ENCODE measurements at places on chromosomes 12 and 14. TPM values are rescaled to one million over a fixed set of nuclear protein-coding genes. Genes with fewer than 3 reads are reported as not detected.

DNA sequence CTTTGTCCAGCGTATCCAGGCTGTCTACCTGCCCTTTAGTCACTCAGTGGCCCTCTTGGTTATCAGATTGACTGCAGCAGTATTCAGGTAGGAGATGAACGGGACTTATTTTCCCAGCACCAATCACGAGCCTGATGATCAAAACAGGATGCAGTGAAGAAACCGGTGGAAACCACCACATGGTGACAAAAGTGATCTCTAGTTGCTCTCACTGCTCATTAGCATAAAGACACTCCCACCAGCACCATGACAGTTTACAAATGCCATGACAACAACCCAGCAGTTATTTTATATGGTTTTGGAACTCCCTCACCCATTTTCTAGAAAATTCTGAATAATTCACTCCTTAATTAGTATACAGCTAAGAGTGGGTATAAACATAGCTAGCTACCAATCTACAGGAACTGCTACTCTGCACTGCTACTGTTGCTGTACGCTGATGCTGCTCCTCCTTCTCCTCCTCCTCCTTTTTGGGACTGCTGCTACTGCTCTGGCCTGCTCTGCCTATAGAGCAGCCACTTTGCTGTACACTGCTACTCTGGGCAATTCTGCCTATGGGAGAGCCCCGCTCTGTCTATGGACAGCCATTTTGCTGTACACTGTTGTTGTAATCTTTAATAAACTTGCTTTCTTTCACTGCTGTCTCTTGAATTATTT is 142.5 kb upstream of the SSTR1 start:
- no peak for DNase-seq

- no peak for DNase-seq
Measured at GRCh38 chr12:105225505-105226015, 10.4 kb downstream of the APPL2 start.

DNA sequence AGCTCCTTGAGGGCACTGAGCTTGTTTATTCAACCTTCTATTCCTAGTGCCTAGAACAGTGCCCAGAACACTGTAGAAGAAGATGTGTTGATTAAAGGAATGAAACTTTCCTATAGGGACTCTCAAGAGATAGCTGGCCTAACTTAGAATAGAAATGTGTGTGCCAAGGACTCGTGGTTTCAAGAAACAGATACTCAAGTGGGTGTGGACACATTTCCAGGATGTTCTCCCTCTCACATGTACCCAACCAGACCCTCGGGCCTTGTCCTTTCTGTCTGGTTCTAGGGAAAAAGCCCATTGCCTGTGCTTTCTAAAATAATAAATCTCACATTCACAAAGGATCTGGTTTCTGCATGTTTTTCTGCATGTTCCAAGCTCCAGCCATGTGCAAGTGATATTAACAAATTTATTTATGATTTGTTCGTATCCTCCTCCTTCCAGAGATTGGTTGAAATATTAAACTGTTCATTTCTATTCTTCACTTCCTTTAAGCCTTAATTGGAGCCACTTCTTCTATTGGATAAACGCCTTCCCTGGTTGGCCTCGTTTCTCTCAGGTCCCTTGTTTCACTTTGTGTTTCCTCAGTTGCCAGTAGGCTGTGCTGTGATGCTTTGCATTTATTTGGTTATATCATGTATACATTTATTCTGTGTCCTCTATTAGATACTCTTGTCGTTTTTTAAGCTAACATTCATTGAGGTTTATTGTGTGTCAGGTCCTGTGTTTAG is 89.8 kb downstream of the CRADD start:
- no peak for DNase-seq

- no peak for DNase-seq
Measured at GRCh38 chr12:39627914-39628313, 8.3 kb upstream of the ABCD2 start.

- no peak for DNase-seq
Measured at GRCh38 chr14:50453869-50454268, 57.2 kb upstream of the CDKL1 start.

RPS6KL1 gene
- total RNA-seq = 18.6 TPM

DNA sequence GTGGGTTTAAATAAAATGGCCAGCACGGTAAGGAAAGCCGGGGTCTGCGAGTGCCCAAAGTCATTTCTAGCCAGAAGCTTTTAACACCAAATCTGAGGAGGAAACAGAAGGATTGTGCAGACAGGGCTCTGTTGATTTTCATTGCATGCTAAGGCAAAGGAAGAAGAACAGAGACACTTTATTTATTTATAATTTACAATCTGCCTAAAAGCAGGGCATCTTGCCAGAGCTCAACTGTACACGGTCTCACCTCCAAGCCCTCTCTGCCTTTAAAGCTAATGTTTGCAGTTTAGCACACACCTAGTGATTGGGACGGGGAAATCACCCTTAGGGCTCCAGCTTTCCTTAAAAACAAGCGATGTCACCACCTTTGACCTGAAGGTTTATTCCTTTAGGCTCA is 4.0 kb downstream of the KCNA5 start:
- no peak for DNase-seq

GRCh38 chr14:24235804-24236688 is 3.3 kb downstream of the GMPR2 start:
- no peak for DNase-seq

DNA sequence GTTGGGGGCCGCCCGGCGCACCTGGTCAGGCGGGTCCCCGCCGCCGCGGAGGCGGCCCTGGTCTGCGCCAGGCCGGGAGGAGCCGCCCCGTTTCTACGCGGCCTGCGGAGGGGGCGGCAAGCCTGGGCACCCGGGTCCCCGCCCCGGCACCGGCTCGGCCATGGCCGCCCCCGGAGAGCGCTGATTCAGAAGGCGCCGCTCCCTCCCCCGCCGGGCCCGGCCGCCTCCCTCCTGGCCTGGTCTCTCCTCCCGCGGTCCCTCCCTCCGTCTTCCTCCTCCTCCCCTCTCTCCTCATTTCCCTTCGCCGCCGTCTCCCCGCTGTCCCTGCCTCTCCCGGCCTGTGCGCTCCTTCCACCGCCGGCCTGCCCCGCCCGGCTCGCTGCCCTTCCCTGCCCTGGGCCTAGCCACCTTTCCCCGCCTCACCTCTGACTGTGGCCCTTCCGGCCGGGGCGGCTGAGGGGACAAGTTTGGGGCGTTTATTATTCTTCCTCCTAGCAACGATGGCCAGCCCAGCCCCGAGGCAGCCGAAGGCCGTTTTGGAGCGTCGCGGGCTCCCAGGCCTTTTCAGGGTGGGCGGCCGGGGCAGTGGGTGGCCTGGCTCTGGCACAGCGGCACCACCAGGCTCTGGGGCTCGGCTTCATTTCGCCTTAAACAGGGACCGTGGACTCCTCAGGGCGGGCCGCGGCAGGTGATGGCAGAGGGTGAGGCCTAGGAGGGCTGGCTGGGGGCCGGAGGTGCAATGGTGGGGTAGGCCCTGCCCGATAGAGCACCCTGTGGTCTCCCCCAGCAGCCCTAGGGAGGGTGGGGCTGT is 768 bp downstream of the CEP170B start:
- DNase-seq = no peak

GRCh38 chr12:81070846-81071245 is 7.0 kb upstream of the ACSS3 start:
- DNase-seq = no peak

DNA sequence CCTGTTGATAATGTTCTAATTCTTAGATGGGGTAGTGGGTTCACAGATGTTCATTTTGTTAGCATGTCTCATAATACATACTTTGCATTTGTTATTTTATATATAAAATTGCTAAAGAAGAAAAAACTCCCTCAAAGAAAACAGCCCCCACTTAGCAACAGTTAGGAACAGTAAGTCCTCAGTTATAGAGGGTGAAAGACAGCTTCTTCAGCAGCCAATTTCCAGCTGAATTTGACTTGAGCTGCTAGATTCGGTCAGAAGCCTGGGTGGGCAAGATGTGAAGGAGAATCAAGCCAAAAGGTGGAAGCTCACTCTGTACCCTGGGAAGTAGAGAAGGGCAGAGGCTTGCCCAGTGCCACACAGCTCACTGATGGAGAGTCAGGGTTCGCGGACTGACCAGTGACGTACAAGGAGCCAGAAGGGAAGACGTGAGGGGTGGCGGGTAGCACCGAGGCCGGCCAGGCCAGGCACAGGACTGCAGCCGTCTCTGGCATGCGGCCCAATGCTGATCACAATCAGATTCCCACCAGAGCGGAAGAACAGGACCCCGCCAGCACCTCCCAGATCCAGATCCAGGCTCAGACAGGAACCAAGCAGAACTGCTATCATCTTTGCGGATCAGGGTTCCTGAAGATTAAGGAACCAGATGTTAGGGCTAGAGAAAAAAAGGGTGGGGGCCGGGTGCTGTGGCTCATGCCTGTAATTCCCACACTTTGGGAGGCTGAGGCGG is 30.4 kb upstream of the VWF start:
- no peak for DNase-seq

LHX5 gene
- not detected for total RNA-seq

GRCh38 chr12:124240493-124240892 is 54.4 kb upstream of the RFLNA start:
- no peak for DNase-seq

Data from glomerular endothelial cell (primary cell).